ENCODE measurements at places on chromosomes 3 and 15.

- DNase-seq = no peak
Measured at GRCh38 chr3:136036306-136036705, 70.8 kb downstream of the PPP2R3A start.

- DNase-seq = no peak
Measured at GRCh38 chr3:61414456-61414855, 146.9 kb upstream of the PTPRG start.

GRCh38 chr15:32919749-32920414, 202.1 kb downstream of the GREM1 start:
- no peak for DNase-seq

GRCh38 chr3:68210635-68211034, 556.2 kb upstream of the SUCLG2 start:
- no peak for DNase-seq
